ENCODE measurements at places on chromosomes 12 and 14.
A peak's percentile ranks its signal among the peaks of the same experiment; 100 is the strongest.

DNA sequence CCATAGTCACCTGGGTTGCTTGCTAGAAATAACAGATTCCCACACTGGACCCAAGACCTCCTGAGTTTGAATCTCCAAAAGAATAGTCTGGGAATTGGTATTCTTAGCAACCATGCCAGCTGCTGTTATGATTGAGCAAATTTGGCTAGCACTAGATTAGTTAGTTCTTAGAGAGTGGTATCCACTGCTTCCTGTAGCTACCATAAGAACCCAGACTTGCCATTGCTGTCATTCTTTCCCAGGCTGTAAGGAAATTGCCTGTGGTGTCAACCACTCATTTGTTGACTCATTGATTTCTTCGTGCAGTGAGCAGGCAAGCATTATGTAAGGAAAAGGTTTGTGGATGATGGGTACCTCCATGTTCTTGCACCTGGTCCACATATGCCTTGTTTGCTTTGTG is 201.8 kb upstream of the RGS6 start:
- no peak for DNase-seq

DNA sequence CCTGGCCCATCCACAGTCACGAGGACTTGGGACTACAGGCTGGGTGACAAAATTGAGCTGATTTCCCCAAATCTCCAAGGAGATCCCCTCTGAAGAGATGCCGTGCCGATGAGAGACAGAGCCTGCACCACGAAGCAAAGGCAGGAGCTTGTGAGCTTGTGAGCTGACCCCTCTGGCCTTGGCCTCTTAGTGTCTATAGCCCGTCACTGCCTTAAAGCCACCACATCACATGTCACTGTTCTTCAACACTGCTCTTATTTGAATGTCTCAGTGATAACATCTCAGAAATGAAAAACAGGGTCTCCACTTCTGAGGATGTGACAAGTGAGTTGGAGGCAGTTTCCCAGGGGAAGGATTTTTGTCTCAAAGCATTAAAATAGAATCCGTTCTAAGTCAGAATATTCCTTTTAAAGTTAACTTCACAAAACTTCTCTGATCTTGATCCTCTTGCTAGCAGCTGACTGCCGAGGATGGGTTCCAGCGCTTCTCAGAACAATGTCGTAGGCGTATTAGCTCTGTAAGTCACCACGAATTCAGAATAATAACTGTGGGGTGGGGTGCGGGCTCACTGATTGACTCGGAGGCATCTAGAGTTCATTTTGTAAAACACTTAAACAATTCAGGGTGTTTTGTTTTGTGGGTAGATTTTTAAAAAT is 37.5 kb downstream of the CHST11 start:
- DNase-seq: no peak

DNA sequence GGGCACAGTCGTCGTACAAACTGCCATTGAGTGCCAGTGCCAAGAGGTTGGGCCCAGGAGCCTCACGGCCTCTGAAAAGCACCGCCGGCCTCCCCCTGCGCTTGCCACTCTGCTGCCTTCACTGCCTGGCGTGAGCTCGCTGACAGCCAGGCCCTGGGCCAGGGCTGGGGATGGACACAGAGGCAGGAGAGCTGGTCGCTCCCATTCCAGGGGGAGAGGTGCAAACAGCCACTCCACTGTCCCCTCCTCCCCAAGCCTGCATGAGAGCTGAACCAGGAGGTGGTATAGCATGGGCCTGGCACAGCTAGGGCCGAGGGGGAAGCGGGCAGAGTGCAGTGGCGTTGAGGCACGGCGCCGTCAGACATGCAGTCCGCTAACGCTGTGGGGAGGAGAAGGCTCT is 4.6 kb downstream of the ADSS1 start:
- no peak for DNase-seq

GRCh38 chr12:97300891-97301290 is 161.7 kb upstream of the RMST start:
- DNase-seq: no peak

DNA sequence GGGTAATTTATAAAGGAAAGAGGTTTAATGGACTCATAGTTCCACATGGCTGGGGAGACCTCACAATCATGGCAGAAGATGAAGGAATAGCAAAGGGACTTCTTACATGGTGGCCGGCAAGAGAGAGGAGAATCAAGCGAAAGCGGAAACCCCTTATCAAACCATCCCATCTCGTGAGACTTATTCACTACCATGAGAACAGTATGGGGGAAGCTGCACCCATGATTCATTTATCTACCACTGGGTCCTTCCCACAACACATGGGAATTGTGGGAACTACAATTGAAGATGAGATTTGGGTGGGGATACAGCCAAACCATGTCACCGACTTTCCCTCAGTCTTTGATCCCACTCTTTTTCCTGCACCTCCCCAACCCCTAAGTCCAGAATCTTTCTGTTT is 12.6 kb upstream of the CTDSP2 start:
- no peak for DNase-seq

GRCh38 chr14:95920769-95921438 is 44.3 kb downstream of the TUNAR start:
- no peak for DNase-seq

DNA sequence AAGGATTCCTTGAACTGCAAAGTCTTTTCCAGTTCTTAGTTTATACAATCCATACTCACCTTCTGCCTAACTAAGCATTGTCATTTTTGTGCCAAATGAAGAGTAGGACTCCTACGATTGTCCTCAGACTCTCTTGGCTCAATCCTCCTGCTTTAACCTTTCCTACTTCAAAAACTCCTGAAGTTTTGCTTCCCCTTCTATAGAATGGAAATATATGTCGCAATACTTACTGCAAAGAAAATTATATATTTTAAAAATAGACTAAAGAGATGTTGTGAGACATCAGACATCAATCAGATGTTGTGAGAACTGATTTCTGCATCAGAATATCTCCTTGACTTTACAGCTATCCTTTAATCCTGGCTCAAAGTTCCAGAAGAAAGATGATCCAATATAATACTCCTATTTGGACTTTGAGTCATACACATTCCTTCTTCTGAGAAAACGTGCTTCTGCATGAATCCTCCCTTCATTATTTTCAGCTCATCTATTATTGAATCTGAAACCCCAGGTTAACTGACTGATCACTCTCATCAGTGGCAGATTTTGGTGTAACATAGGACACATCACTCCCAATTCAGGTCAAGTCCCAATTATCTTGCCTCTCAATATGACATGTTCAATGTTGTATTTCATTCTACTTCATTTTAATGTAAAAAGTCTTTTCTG is 48.8 kb downstream of the A2M start:
- DNase-seq: no peak

DNA sequence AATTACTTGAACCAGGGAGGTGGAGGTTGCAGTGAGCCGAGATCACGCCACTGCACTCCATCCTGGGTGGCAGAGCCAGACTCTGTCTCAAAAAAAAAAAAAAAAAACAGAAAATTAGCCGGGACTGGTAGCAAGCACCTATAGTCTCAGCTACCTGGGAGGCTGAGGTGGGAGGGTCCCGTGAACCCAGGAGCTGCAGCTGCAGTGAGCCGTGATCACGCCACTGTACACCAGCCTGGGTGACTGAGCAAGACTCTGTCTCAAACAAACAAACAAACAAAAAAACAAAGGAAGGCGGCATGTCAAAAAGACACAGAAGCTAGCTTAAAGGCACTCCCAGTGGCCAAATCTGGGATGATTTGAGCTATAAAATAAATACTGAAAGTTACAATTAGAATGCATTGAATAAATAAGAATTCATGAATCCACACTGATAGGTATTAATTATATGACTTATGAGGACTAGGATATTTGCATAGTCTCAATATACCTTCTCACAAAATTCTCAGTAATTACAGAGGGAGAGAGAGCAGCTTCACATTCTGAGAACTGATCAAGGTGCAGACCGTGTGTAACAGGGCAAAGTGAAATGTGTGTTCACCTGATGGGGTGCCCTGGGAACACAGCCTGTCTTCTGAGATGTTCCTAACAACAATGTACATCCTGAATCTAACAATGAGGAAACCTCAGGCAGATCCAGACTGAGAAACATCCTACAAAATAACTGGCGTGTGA is 42.7 kb upstream of the GPR132 start:
- no peak for DNase-seq

GRCh38 chr14:79369359-79370332 is 841.7 kb downstream of the DIO2 start:
- no peak for DNase-seq

DNA sequence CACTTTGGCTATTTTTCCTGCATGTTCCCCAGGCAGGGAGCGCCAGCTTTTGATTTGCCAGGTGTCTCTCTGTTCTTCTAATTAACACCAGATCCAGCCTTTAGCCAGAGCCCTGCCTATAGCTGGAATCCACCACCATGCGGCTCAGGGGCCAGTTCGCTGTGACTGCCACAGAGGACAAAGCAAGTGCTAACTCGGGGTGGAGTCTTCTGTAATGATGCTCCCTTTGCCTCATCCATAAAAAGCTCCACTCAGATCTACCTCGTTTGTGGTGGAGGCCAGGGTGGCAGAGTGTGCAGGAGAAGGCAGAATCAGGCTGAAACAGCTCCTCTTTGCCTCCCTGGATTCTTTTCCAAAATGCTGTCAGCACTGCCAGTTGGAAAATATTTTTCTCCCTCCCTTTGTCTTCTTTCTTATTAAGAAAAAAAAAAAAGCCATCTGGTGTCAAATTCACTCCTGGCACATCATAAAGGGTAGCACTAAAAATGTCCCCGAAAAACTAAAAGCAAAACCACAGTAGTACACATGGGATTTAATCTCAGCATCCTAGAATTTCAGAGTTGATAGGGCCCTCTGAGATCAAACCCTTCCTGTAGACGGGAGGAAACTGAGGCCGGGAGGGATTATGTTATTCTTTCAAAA is 18.0 kb upstream of the CTDSP2 start:
- no peak for DNase-seq

- no peak for DNase-seq
These were observed 51.7 kb upstream of the RTL1 start for GRCh38 chr14:100955201-100955600.

DNA sequence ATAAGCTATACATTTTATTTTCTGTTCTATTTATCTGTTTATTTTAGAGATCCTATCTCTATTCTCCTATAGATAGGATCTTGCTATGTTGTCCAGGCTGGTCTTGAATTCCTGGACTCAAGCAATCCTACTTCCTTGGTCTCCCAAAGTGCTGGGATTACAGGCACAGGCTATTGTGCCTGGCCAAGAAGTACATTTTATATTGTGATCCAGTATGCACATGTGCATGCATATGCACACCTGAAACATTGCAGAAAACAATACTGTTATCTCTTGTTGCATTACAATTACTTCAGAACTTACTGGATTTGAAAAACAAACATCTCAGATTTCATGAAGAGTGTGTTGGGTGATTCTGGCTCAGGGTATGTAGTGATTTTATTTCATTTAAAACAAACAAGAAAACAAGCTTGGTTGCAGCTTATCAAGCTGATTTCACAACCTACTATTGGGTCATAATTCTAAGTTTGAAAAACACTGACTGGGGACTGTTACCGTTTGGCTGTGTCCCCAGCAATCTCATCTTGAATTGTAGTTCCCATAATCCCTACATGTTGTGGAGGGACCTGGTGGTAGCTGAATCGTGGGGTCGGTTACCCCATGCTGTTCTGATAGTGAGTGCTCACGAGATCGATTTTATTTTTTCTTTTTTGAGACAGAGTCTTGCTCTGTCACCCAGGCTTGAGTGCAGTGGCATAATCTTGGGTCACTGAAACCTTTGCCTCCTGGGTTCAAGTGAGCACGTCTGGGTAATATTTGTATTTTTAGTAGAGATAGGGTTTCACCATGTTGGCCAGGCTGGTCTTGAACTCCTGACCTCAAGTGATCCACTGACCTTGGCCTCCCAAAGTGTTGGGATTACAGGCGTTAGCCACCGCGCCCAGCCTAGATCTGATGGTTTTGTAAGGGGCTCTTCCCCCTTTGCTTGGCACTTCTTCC is 31.3 kb downstream of the ERC1 start:
- no peak for DNase-seq

GRCh38 chr12:101414533-101415119 is 7.1 kb upstream of the ARL1 start:
- peak; percentile 53 for DNase-seq

- DNase-seq: no peak
These were observed 54.1 kb downstream of the LRP6 start for GRCh38 chr12:12212769-12213168.

GRCh38 chr12:104490850-104491249 is 34.1 kb downstream of the CHST11 start:
- DNase-seq: no peak

DNA sequence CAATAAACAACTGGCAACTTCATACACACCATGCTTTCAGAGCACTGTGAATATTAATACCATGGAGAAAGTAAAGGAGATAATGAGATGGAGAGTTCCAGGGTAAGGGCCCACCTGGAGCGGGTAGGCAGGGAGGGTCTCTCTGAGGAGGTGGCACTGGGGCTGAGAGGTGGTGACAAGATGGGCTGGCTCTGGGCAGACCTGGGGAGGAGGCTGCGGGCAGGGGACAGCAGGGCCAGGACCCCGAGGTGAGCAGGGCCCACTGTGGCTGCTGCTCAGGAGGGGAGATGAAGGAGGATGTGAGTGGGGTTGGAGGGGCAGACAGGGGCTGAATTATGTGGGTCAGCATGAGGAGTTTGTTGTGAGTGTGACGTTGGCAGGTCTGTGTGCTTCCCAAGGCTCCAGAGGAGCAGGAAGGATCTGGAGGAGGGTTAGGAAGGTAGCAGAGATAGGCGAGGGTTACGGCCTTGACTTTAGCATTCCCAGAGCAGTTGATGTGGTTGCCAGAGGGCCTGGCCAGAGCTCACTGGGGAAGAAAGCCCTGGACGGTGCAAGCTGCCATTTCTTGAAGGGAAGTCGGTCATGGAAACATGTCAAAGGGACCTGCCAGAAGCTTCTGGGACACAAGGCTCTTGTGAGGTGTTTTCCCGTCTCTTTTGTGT is 88.2 kb downstream of the CACNA1C start:
- no peak for DNase-seq

DNA sequence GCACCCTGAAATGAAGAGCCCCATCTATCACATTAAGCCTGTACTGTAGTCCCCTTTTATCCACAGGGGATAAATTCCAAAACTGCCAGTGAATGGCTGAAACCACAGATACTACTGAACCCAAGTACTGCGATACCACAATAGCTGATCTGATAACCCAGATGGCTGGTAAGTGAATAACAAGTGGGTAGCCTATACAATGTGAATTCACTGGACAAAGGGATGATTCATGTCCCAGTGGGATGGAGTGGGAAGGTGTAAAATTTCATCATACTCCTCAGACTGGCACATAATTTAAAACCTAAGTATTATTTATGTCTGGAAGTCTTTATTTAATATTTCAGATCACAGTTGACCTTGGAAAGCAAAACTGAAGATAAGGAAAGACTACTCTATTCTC is 201.3 kb downstream of the GPHN start:
- no peak for DNase-seq

GRCh38 chr12:48157889-48158370 is 615 bp upstream of the ASB8 start:
- no peak for DNase-seq

Measured in GM13977 (cell line).